ENCODE measurements at places on chromosomes 2 and 18. TPM values are rescaled to one million over a fixed set of nuclear protein-coding genes. Genes with fewer than 3 reads are reported as not detected.

DNA sequence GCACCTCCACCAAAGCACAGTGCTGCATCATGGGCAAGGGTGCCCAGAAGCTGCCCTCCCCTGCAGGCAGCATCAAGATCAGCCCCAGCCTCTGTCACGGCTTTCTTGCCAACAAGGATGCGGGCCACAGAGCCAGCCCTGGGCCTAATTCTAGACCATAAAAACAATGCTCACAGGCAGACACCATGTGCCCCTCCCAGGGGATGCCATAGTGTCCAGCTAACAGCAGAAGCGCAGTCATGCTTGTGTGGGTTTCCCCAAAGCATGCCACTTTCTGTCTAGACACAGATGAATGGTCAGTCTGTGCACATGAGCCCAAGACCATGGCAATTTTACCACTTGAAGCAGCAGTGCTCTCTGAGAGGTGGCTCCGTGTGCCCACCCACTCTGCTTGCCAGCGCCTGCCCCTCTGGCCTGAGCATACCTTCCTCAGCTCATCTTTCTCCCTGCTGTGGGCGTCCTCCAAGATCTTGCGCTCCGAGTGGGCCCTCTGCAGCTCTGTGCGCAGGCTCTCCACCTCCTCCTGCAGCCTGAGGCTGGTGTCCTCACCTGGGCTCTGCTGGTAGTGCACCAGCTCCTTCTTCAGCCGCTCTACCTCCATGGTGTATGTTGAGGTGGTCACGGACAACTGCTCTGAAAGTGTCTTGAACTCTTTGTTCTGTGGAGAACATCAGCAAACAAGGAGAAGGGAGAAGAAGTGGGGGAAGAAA lies 81.3 kb upstream of the ACAA2 start:
- DNase-seq = no peak
- no peaks in the 10 kb centered on the region for H3K4me1 ChIP-seq
- no peak overlapping the region for H3K4me3 ChIP-seq
- H3K36me3 ChIP-seq = no peaks in the 10 kb centered on the region
- H3K27ac ChIP-seq = no peak overlapping the region

GRCh38 chr2:167462379-167462778 lies 574.1 kb downstream of the XIRP2 start:
- H3K36me3 ChIP-seq = no peaks in the 10 kb centered on the region
- no peak overlapping the region for H3K4me3 ChIP-seq
- no peaks in the 10 kb centered on the region for H3K27me3 ChIP-seq
- no peak for DNase-seq
- H3K4me1 ChIP-seq = no peaks in the 10 kb centered on the region
- H3K27ac ChIP-seq = no peak overlapping the region

- DNase-seq = no peak
- no peak overlapping the region for H3K27ac ChIP-seq
- no peaks in the 10 kb centered on the region for H3K27me3 ChIP-seq
- H3K4me3 ChIP-seq = no peak overlapping the region
- no peaks in the 10 kb centered on the region for H3K36me3 ChIP-seq
These were observed 150.1 kb downstream of the UXS1 start for GRCh38 chr2:106044021-106044420.

GRCh38 chr2:159982270-159982669 lies 80.1 kb downstream of the PLA2R1 start:
- no peak overlapping the region for H3K4me3 ChIP-seq
- DNase-seq = no peak
- H3K4me1 ChIP-seq = peaks cover 4% of the 10 kb centered on the region
- no peaks in the 10 kb centered on the region for H3K36me3 ChIP-seq

DNA sequence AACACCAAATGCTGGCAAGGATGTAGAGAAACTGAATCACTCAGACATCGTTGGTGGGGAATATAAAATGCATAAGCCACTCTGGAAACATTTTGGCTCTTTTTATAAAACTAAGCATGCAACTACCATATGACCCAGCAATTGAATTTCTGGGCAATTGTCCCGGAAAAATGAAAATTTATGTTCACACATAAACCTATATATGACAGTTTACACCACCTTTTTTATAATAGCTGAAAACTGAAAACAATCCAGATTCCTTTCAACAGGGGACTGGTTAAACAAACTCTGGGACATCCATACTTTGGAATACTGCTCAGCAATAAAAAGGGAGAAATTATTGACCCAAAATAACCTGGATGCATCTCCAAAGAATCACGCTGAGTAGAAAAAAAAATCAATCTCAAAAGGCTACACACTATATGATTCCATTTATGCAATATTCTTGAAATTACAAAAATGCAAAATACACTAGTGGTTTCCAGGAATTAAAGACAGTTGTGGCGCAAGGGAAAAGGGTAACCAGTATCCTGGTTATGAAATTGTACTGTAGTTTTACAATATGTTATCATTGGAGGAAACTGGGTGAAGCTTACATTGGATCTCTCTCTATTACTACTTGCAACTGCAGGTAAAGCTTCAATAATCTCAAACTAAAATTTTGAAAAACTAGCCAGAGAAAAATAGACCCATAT lies 130.2 kb upstream of the PID1 start:
- DNase-seq = no peak
- H3K4me1 ChIP-seq = peaks cover 23% of the 10 kb centered on the region
- H3K36me3 ChIP-seq = no peaks in the 10 kb centered on the region

DNA sequence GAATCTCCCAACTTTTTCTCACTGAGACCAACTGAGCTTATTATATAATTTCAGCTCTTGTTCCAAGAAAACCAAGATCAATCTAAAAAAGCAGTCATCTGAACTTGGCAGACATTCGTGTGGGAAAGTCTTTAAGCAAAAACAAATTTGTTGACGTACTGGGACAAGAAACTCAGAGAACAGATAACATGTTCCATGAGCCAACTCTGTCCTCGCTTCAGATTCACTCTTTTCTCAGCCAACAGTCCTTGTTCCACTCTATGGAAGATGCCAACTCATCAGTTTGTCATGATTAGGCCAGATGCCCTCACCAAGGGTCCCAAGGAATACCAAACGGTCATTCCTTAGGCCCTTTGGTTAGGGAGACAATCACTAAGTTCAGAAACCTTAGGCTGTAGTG lies 224.2 kb upstream of the CTAGE1 start:
- no peaks in the 10 kb centered on the region for H3K36me3 ChIP-seq
- H3K27ac ChIP-seq = no peak overlapping the region
- H3K4me3 ChIP-seq = no peak overlapping the region
- no peaks in the 10 kb centered on the region for H3K27me3 ChIP-seq

DNA sequence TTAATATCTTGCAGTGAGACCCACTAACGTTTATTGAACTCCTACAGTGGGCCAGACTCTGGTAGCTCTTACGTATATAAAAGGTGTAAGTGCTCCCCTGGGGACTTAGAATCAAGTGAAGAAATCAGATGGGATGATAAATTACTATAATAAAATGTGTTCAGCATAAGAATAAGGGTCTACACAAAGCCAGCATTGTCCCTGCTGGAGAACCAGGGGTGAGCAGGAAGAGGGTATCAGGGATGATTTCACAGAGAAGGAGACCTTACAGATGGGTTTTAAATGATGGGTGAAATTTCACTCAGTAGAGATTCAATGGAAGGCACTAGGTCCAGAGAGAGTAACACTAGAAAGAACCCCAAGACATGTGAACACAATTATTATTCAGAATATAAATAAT lies 20.7 kb downstream of the NRXN1 start:
- no peaks in the 10 kb centered on the region for H3K27me3 ChIP-seq
- no peak for DNase-seq
- H3K4me3 ChIP-seq = no peak overlapping the region
- H3K4me1 ChIP-seq = peaks cover 5% of the 10 kb centered on the region

GRCh38 chr2:74130211-74130995 lies 17.3 kb downstream of the BOLA3 start:
- H3K4me3 ChIP-seq = no peak overlapping the region
- no peaks in the 10 kb centered on the region for H3K4me1 ChIP-seq
- peaks cover 26% of the 10 kb centered on the region for H3K27me3 ChIP-seq
- no peak overlapping the region for H3K27ac ChIP-seq
- H3K36me3 ChIP-seq = peaks cover 13% of the 10 kb centered on the region

- no peak overlapping the region for H3K4me3 ChIP-seq
- H3K36me3 ChIP-seq = no peaks in the 10 kb centered on the region
- no peak for DNase-seq
- H3K4me1 ChIP-seq = peaks cover 7% of the 10 kb centered on the region
- peaks cover 3% of the 10 kb centered on the region for H3K27me3 ChIP-seq
- no peak overlapping the region for H3K27ac ChIP-seq
These were observed 46.5 kb downstream of the IL1RL2 start for GRCh38 chr2:102233132-102233884.

GRCh38 chr2:204226305-204226880 lies 289.8 kb downstream of the ICOS start:
- DNase-seq = no peak
- H3K27me3 ChIP-seq = no peaks in the 10 kb centered on the region
- H3K4me3 ChIP-seq = no peak overlapping the region
- H3K36me3 ChIP-seq = no peaks in the 10 kb centered on the region
- no peak overlapping the region for H3K27ac ChIP-seq

DNA sequence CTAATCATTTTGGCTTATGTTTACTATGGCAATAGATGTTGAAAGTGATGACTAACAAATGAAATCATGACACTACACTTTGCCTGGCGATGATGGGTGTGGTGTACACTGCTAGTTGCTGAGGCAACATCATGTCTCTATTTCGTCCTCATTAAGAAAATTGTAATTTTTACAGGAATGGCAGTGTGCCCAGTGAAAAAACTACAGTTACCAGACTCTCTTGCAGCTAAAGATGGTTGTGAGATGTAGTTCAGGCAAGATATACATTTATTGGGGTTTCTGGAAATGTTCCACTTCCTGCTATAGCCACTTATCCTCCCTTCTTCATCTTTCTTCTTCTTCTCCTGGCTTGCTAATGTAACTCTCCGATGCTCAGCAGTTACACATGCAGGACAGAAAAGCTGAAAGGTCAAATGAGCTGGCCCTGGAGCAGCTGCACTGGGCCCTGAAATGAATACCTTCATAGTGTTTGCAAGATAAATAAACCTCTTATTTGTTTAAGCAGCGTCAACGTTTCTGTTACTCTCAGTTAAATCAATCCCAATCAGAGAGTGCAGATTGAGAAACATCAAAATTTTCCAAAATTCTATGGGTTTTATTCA lies 46.0 kb downstream of the SOCS6 start:
- no peak overlapping the region for H3K4me3 ChIP-seq
- no peaks in the 10 kb centered on the region for H3K4me1 ChIP-seq

- H3K27ac ChIP-seq = no peak overlapping the region
- no peak overlapping the region for H3K4me3 ChIP-seq
- H3K27me3 ChIP-seq = no peaks in the 10 kb centered on the region
- DNase-seq = peak; percentile 36
- peaks cover 99% of the 10 kb centered on the region for H3K36me3 ChIP-seq
These were observed 39.0 kb downstream of the COA5 start for GRCh38 chr2:98569197-98569793.

DNA sequence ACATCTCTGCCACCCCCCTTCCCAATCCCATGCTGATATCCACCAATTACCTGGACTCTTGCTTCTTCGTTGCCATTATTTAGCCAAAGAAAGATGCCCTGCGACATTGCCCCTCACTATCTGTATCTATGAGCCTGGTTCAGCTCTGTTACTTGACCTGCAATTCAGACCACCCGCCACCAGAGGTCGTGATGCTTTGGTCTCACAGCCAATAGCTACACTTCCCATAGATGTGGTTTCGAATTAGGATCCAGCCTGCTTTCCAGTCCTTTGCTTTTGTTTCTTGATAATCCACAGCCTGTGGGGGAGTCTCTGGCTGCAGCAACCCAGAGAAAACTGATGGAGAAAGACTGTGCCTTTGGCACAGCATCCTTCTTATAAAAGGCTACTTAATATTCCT lies 239.4 kb downstream of the KLHL29 start:
- DNase-seq = no peak
- H3K27ac ChIP-seq = no peak overlapping the region
- no peak overlapping the region for H3K4me3 ChIP-seq
- H3K27me3 ChIP-seq = no peaks in the 10 kb centered on the region

GRCh38 chr2:10249798-10250197 lies 52.9 kb upstream of the HPCAL1 start:
- H3K27ac ChIP-seq = no peak overlapping the region
- no peak overlapping the region for H3K4me3 ChIP-seq
- no peak for DNase-seq
- no peaks in the 10 kb centered on the region for H3K36me3 ChIP-seq
- H3K4me1 ChIP-seq = peaks cover 15% of the 10 kb centered on the region

- no peaks in the 10 kb centered on the region for H3K27me3 ChIP-seq
- no peak overlapping the region for H3K27ac ChIP-seq
- H3K36me3 ChIP-seq = no peaks in the 10 kb centered on the region
- DNase-seq = no peak
- no peaks in the 10 kb centered on the region for H3K4me1 ChIP-seq
These were observed 228.6 kb upstream of the PXDN start for GRCh38 chr2:1972948-1973347.

DNA sequence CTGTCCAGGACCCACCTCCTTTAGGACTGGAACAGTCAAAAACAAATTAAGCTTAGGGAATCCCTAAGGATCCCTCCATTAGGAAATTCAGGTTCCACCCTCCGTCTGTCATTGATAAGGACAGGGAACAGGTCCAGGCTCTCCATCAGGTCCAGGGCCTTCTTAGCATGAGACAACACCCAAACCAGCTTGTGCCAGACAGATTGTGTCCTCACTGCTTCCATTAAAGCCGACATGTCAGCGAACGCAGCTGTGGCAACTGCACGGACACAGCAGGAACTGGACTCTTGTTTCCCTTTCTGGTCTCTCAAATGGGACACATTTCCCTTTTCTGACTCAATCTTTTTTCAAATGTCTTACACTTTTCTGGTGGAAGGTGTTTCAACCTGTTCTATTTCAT lies 81.4 kb downstream of the BCL11A start:
- H3K4me3 ChIP-seq = peak overlapping the region; percentile 8
- peaks cover 25% of the 10 kb centered on the region for H3K4me1 ChIP-seq

DNA sequence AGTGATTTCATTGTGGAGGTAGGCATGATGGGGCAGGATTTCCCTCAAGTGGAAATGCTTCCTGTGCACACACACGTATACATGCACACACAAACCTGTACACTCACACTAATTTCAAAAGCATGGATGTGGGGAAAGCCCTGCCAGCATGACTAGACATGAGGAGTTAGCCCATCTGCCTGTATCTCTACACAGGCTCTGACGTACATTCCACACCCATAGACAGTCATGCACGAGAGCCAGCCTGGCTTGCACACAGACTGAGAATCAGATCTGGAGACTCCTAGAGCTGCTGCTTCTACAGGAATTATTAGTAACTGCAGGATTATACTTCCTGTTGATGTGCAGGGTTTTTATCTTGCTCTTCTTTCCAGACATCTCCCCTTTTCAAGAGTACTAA lies 27.3 kb upstream of the NFU1 start:
- no peak for DNase-seq
- no peak overlapping the region for H3K27ac ChIP-seq

Gene RBMS1
- polyA plus RNA-seq = 91.2 TPM

Gene KCNK3
- not detected for polyA plus RNA-seq

Gene GAD1
- polyA plus RNA-seq = not detected

Gene SULT1C2
- polyA plus RNA-seq = not detected

Gene SERPINB2
- 10.6 TPM for polyA plus RNA-seq

Gene GALR1
- not detected for polyA plus RNA-seq

Gene CCDC121
- polyA plus RNA-seq = 0.53 TPM

Gene PROM2
- polyA plus RNA-seq = 0.34 TPM

Gene ATG4B
- 54.5 TPM for polyA plus RNA-seq

Gene PLGLB2
- 0.55 TPM for polyA plus RNA-seq

Gene CD28
- 0.09 TPM for polyA plus RNA-seq

Gene ATAD2B
- 12.1 TPM for polyA plus RNA-seq

Gene MC5R
- not detected for polyA plus RNA-seq
